Activated naive CD4-positive, alpha-beta T cell treated with anti-CD3 and anti-CD28 coated beads, Interleukin-2, amount 50 U/mL, for 72 hours (primary cell): ENCODE measurements at places on chromosomes 2 and 18.

DNA sequence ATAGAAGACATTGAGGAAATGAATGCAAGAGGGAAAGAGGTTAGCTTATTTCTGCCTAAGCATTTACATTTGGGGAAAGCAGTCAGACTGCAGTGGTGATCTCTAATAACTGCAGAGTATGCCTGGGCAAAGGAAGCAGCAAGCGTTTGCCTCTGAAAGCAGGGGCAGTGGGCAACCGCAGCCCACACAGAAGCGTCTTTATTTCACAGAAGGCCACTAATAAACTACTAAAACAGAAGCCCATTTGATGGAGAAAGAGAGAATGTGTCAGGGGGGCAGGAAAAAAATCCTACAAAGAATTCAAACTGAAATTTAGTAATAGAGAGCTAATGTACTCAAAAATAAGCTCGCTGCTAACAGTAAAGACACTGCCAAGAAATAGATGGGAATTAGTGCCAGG, 53.1 kb downstream of the LRRTM4 start:
- no peak for DNase-seq

- DNase-seq, result no peak
These were observed 173.6 kb downstream of the ANKRD30B start for GRCh38 chr18:14921547-14921946.

- DNase-seq, result no peak
These were observed 114.4 kb downstream of the SMAD7 start for GRCh38 chr18:48836231-48836805.

DNA sequence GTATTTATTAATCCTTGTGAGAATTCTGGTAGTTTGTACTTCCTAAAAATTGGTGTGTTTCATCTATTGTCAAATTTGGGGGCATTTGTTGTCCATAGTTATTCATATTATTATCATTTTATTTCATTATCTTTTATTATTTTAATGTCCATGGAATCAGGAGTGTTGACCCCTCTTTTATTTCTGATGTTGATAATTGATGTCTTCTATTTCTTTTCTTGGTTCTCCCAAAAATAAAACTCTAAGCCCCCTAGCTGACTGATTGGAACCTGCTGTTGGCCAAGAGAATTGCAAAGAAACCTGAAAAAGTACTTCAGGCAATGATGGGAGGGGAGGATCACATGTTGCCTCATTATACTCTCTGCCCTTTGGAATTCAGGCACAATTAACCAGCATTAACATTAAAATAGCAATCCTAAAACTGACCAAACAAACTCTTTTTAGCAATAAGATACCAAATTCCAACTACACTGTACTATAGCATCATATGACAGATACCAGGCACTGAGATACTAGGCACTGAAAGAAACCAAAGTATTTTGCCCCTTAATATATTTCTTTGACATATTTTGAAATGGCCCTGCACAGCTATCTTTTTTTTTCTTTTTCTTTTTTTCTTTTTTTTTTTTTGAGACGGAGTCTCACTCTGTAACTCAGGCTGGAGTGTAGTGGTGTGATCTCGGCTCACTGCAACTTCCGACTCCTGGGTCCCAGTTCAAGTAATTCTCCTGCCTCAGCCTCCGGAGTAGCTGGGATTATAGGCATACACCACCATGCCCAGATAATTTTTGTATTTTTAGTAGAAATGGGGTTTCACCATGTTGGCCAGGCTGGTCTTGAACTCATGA, 1097.2 kb upstream of the CNTNAP5 start:
- DNase-seq, result no peak

GRCh38 chr2:20072436-20073158, 21.2 kb upstream of the LAPTM4A start:
- DNase-seq, result no peak

GRCh38 chr2:56297671-56298070, 113.9 kb downstream of the CCDC85A start:
- DNase-seq, result no peak

DNA sequence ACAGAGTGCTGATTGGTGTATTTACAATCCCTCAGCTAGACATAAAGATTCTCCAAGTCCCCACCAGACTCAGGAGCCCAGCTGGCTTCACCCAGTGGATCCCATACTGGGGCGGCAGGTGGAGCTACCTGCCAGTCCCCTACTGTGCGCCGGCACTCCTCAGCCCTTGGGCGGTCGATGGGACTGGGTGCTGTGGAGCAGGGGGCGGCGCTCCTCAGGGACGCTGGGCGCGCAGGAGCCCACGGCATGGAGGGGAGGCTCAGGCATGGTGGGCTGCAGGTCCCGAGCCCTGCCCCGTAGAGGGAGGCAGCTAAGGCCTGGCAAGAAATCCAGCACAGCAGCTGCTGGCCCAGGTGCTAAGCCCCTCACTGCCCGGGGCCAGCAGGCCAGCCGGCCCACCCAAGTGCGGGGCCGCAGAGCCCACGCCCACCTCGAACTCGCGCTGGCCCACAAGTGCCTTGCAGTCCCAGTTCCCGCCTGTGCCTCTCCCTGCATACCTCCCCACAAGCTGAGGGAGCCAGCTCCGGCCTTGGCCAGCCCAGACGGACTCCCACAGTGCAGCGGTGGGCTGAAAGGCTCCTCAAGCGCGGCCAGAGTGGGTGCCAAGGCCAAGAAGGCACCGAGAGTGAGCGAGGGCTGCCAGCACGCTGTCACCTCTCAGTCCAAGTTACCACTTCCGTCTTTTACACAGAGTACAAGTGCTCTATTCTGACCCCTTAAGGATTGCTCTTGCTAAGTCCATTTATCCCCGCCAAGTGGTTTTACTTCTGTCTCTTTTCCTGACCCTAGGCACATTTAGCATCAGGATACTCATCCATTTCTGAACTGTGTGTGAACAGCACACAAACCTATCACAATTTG, 1.7 kb upstream of the RPE start:
- no peak for DNase-seq

- DNase-seq, result no peak
These were observed 9.2 kb upstream of the CYP26B1 start for GRCh38 chr2:72156872-72157271.

DNA sequence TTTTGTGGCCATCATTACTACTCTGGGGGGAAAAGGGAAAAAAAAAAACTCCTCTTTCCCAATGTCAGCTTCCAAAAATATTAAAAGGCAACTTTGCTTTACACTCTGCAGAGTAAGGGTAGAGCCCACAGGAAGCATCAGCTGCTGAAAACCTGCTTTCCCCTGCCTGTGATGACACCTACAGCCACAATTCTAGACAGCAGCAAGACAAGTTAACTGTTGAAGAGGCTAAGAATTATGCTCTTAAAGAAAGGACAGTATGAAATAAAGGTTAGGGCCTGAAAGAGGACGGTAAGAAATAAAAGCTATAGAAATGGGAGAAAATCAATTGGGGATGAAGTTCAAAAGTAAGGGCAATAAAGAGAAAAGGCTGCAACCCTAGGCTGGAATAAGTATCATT, 3.0 kb downstream of the PDE11A start:
- DNase-seq, result no peak

- no peak for DNase-seq
These were observed 30.2 kb downstream of the MCFD2 start for GRCh38 chr2:46885376-46885775.

DNA sequence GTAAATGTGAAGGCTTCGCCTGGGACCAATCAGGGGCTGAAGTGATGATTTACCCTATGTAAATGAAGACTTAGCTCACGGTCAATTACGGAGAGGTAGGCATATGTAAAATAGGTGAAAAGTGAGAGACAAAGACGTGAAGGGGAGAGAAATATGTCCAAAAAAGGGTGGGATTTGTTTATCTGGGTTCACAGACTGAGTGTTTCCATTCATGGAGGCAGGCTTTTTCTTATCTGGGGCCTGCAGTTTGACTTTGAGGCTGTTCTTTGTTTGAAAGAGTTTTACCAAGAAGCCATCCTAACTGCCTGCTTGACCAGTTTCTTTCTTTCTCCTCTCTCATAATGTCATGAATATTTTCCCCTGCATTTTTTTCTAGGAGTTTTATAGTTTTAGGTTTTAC, 202.7 kb downstream of the NYAP2 start:
- no peak for DNase-seq

DNA sequence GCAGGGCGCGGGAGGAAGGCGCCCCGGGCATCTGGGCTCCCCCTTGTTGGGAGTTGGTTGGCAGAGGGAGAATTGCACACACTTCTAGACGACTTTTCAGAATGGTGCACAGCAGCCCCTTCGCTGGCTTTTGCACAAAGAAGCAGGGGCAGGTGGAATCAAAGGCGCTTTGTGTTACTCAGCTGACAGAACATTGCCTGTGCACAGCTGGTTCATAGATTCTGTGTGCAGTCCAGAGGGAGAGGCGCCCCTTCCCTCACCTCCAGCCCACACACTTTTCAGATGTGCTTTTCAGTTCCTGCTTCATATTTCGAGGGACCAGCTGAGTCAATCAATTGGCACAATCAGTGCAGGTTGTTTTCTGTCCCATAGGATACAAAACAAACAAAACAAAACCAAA, 348.4 kb upstream of the RAB12 start:
- DNase-seq, result no peak

DNA sequence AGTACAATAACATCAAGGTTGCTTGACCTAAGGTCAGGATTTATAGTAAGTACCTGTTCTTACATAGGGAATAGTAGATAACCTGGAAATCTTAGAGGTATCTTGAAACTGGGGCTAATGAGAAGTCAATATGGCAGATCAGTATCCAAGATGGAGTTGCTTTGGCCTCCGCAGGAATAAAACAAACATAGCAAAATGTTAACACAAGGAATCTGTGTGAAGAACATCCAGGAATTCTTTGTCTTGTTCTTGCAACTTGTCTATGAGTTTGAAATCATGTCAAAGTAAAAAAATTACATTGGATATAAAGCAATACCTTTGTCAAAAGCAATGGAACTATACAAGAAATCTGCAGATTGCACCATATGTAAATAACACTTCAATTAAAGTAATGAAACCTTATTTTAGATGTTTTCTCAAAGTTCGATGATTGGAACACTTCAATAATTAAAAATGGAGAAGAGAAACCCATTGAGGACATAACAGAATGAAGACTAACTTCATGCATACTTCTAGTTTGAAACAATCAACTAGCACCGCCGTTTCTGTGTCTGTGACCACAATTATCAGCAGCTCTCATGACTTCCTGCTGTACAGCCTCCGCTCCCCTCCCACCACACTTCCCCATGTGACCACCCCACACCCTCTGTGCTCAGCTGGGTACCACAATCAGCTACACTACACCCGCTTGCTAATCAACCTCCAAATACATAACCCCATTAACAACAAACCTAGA, 27.6 kb downstream of the C2orf76 start:
- no peak for DNase-seq

DNA sequence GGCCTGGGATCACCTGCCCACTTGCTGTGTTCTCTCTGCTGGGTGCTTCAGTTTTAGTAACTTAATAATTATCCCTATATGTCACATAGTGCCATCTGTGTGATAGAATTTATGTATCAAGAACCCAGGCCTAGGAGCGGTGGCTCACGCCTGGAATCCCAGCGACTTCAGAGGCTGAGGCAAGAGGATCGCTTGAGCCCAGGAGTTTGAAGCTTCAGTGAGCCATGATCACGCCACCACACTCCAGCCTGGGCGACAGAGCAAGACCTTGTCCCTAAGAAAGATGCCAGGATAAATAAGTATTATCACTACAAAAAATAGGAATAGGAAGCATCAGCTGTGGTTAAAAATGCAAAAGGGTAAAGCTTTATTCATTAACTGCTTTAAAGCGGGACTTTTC, 240.8 kb downstream of the FAM210A start:
- DNase-seq, result no peak

DNA sequence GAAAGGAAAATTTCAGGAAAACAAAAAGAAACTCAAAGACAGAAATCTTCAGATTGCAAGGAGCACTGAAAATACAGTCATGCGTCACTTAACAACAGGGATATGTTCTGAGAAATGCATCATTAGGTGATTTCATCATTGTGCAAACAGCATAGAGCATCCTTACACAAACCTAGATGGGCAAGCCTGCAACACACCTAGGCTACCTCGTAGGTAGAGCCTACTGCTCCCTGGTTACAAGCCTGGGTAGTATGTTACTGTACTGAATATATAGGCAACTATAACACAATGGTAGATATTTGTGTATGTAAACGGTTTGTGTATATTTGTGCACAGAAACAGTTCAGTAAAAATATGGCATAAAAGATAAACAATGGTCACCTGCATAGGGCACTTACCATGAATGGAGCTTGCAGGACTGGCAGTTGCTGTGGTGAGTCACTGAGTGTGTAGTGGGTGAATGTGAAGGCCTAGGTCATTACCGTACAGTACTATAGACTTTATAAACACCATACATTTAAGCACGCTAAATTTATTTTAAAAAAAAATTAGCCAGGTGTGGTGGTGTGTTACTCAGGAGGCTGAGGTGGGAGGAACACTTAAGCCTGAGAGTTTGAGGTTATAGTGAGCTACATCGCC, 33.4 kb downstream of the SFXN5 start:
- no peak for DNase-seq

DNA sequence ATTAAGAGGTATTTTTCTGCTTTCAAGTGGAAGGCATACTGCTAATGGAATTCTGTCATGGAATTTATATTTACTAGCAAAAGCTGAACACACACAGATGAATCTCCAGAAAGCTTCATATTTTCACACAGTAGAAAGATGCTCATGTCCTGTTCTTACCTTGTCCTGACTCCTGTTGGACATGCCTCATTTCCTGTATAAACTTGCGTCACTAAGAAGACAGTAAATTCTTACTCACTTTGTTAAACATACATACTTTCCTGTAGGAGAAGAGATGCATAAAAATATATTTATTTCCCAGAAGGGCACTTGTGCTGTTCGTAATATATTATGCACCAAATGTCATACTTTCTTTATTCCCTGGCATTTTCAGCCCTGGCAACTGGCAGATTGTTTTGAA, 238.3 kb upstream of the RASGRP3 start:
- DNase-seq, result no peak

- no peak for DNase-seq
These were observed 607.6 kb downstream of the LRP1B start for GRCh38 chr2:141523199-141523598.

GRCh38 chr18:5285326-5285725, 10.2 kb downstream of the ZBTB14 start:
- no peak for DNase-seq

DNA sequence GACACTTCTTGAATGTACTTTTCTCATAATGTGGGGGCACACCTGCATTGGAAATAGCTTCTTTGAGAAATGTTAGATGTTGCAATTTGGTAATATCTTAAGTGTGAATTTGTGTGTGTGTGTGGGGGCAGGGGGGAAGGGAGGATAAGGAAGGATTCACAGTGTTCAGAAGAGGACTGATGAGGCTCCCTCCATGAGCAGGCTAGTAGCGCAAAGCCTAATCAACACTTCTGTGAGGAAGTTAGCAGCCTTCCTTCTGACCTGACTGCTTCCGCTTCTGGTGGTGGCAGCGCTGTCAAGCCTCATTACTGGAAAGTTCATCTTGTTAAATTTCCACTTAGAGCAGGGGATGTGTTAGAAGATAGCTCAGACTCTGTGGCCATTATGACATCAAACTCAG, 295.4 kb upstream of the SPRED2 start:
- no peak for DNase-seq

DNA sequence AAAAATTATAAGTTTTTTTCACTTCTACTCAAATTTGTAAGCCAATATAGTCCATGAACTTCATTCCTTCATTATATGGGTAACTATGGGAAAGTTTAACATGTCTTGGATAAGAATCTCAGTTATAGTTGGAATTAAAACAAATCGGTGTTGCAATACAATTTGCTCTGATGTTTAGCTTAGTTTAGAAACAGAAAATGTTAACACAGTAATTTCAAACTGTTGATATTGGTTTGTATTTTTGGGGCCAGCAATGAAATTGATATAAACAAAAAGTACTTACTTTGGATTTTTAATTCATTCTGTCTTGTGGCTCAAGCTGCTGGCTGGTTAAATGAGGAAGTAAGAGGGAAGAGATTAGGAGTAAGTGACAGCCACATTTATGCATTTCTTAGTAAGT, 368.5 kb upstream of the NT5C1B start:
- no peak for DNase-seq

GRCh38 chr2:146544701-146545100, 1300.1 kb upstream of the ACVR2A start:
- DNase-seq, result no peak
